ENCODE measurements at places on chromosomes 7 and 10.

- no peak for DNase-seq
Observed at GRCh38 chr10:25026463-25026862, 10.1 kb downstream of the THNSL1 start.

GRCh38 chr7:73526896-73527821 lies 5.1 kb upstream of the BAZ1B start:
- no peak for DNase-seq

DNA sequence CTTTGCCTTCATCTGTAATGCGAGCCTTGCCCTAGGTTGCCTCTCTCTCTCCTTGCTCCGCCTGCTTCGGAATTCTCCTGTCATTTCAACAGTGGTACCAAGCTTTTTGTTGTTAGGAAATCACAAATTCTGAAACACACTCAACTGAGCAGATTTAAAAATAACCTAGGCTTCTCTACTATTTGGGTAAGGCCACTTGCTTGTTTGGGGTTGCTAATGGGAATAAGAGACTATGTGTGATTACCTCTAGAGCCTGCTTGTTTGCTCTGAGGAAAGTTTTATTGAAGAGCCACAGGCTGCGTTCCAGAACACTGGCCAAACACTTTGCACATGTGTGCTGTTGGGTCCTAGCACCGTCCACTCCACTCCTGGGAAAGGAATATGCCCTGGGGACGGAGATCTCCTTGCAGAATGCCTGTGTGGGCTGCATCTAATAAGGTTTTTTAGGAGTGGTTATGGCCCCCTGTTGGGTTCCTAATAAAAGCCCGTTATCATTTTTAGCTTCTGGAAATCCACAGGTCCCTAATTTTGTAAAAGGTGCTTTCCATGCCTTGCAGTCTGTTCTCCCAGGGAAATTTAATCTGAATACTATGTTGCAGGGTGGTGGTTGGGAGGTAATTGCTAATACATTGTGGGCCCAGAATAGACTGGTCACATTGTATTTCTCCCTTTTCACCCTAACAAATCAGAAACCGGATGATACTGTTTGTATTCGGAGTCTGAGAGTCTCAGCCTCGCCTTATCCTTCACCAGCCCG lies 68.7 kb upstream of the KLF6 start:
- no peak for DNase-seq

DNA sequence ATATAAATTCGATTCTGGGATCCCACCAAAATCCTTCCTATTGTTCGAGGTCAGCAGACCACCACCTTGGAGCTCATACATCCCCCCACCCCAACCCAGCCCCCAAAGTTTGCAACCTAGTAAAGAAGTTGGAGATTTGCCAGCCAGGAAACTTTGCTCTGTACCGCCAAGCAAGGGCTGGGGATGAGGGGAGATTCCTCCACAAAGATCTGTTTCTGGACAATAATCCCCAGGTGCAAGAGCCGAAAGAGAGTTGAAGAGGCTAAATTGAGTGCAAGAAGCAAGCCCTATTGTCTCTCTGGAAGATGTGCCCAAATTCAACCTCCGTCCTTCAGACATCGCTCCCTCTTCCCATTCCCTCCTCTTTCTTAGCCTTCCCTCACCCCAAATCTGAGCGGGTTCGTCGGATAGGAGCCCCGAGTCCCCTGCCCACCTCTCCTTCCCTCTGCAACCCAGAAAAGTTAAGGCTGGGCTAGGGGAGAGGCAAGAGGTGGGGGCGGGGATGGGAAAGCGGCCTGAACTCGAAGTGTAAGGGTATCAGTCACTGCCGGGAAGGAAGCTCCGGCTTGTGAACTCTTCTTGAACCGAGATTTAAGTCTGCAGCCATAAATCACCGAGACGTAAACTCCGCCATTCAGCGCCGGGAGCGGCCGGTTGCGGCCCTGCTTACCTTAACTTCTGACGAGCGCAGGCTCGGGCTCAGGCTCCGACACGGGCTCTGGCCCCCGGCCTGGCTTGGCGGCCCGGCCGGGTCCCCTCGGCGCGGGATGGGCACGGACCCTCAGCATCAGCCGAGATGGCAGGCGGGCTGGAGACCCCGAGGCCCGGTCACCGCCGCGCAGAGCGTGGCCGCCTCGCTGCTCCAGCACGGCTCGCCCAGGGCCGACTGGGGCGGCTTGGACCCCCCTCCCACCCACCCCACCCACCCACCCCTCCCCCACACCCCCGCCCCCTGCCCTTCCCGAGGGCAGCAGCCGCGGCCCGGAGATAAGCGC lies 10.8 kb upstream of the HOXA2 start:
- no peak for DNase-seq

GRCh38 chr7:68862736-68863135 lies 735.5 kb upstream of the AUTS2 start:
- DNase-seq, result no peak

Data from stimulated activated CD4-positive, alpha-beta T cell treated with anti-CD3 and anti-CD28 coated beads, TNF-alpha, amount 100 ng/mL, for 24 hours (primary cell).